ENCODE measurements at places on chromosomes 2 and 18. TPM values are rescaled to one million over a fixed set of nuclear protein-coding genes. Genes with fewer than 3 reads are reported as not detected.
A peak's percentile ranks its signal among the peaks of the same experiment; 100 is the strongest.

GRCh38 chr2:144006139-144006538 is 513.8 kb downstream of the ZEB2 start:
- H3K36me3 ChIP-seq = no peaks in the 10 kb centered on the region
- no peaks in the 10 kb centered on the region for H3K27me3 ChIP-seq
- no peak for DNase-seq
- no peak overlapping the region for H3K4me3 ChIP-seq
- no peak overlapping the region for H3K27ac ChIP-seq

- no peaks in the 10 kb centered on the region for H3K27me3 ChIP-seq
- H3K4me3 ChIP-seq = no peak overlapping the region
- no peak for DNase-seq
- no peaks in the 10 kb centered on the region for H3K4me1 ChIP-seq
- no peaks in the 10 kb centered on the region for H3K36me3 ChIP-seq
Observed at GRCh38 chr2:210657874-210658273, 101.5 kb downstream of the CPS1 start.

DNA sequence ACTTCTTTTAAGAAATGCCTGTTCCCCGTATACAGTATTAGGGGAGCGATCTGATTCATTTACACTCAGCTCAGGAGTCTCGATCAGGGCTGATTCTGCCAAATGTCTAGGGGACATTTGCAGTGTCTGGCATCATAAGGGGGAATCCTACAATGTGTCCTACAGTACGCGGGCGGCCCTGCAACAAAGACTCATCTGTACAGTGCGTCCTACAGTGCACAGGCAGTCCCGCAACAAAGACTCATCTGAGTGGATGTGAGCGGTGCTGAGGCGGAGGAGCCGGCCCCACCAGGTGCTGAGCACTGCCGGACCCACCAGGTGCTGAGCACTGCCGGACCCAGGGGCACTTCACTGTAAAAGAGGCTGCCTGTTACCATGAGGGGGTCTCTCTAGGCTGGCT is 102.5 kb downstream of the FAM210A start:
- H3K4me3 ChIP-seq = no peak overlapping the region
- H3K27me3 ChIP-seq = no peaks in the 10 kb centered on the region
- no peak overlapping the region for H3K27ac ChIP-seq
- DNase-seq = no peak
- no peaks in the 10 kb centered on the region for H3K36me3 ChIP-seq

- H3K4me1 ChIP-seq = peaks cover 42% of the 10 kb centered on the region
- H3K27me3 ChIP-seq = peaks cover 2% of the 10 kb centered on the region
- no peak overlapping the region for H3K27ac ChIP-seq
Observed at GRCh38 chr18:12598181-12598930, 59.6 kb downstream of the SPIRE1 start.

DNA sequence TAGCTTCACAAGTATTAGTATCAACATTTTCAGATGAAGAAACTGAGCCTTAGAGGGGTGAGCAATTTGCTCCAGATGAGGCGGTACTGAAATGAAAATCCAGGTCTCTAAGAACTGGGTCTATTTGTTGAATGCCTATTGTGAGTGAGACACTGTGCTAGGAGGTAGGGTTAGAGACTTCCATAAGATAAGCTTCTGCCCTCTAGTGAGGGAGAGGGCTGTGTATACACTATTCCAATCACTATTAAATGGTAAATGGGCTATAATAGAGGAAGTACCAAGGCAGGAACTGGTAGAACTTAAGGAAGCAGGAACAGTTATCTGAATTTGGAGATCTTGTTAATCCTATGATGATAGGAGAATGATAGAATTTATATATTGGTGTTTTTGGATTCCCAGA is 23.6 kb upstream of the GLS start:
- no peak overlapping the region for H3K4me3 ChIP-seq
- peaks cover 8% of the 10 kb centered on the region for H3K36me3 ChIP-seq
- no peaks in the 10 kb centered on the region for H3K4me1 ChIP-seq
- H3K27me3 ChIP-seq = no peaks in the 10 kb centered on the region
- H3K27ac ChIP-seq = no peak overlapping the region

- H3K4me1 ChIP-seq = no peaks in the 10 kb centered on the region
- no peaks in the 10 kb centered on the region for H3K36me3 ChIP-seq
- H3K27ac ChIP-seq = no peak overlapping the region
Observed at GRCh38 chr2:112923237-112923966, 12.4 kb downstream of the IL37 start.

DNA sequence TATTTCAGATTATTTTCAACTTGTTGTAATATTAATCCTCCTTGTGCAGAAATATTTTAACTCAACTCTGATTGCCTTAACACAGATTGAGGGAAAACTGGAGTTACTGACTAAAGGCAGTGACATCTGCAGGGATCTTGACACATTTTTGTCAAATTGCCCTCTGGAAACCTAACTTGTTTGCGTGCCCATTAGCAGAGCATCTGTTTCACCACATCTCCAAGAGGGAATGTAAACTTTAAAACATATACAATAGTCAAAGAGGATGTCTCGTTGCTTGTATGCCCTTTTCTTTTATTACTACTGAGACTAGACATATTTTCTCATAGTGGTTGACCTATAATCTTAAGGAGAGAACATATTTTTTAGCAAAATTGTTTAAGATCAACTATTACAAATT is 14.2 kb downstream of the INPP1 start:
- H3K27ac ChIP-seq = peak overlapping the region; percentile 31
- DNase-seq = no peak
- H3K36me3 ChIP-seq = no peaks in the 10 kb centered on the region

DNA sequence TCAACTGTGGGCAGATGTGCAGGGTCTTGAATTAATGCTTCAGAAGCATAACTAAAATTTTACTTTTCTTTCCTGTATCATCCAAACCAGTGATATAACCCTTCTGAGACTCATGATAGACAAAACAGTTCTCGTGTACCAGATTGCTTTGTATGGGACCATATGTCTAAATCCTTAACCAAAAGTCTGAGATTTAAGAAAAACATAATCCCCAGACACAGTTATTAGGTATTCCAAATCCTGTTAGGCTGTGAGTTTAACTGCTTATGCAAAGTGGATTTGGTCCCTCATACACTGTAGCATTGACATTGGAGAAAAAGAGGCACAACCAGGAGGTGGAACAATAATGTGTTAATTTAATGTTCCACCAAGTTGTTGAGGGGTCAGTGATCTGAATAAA is 235.0 kb downstream of the PMAIP1 start:
- H3K4me3 ChIP-seq = no peak overlapping the region
- no peak for DNase-seq
- H3K27ac ChIP-seq = no peak overlapping the region
- no peaks in the 10 kb centered on the region for H3K4me1 ChIP-seq
- H3K36me3 ChIP-seq = no peaks in the 10 kb centered on the region
- no peaks in the 10 kb centered on the region for H3K27me3 ChIP-seq

Gene FSHR
- total RNA-seq = not detected

Gene GAD1
- total RNA-seq = 1.7 TPM

Gene WNT6
- not detected for total RNA-seq

Measured in activated CD4-positive, alpha-beta T cell treated with anti-CD3 and anti-CD28 coated beads, Interleukin-2, amount 10 ng/mL, durations not matched to agents 7 days and 5 days (primary cell).